ENCODE measurements at places on chromosomes 6 and 20.
A peak's percentile ranks its signal among the peaks of the same experiment; 100 is the strongest.

DNA sequence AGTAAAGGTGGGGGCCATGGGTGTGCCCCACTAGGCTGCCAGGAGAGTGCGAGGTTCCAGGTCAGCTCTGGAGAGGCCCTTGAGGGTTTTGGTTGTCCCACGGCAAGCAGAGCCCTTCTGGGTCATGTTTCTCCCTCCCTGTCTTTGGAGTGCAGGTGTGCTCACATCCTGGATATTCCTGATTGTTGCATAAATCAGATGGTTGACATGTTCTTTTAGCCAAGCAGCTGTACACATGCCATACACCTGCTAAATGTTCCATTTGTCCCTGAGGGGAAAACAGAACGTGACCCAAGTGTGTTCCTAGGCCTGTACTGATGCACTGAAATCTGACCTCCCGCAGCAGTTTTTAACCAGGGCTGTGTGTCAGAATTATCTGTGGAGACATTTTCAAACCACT, 77.5 kb upstream of the BEND3 start:
- no peak for DNase-seq

DNA sequence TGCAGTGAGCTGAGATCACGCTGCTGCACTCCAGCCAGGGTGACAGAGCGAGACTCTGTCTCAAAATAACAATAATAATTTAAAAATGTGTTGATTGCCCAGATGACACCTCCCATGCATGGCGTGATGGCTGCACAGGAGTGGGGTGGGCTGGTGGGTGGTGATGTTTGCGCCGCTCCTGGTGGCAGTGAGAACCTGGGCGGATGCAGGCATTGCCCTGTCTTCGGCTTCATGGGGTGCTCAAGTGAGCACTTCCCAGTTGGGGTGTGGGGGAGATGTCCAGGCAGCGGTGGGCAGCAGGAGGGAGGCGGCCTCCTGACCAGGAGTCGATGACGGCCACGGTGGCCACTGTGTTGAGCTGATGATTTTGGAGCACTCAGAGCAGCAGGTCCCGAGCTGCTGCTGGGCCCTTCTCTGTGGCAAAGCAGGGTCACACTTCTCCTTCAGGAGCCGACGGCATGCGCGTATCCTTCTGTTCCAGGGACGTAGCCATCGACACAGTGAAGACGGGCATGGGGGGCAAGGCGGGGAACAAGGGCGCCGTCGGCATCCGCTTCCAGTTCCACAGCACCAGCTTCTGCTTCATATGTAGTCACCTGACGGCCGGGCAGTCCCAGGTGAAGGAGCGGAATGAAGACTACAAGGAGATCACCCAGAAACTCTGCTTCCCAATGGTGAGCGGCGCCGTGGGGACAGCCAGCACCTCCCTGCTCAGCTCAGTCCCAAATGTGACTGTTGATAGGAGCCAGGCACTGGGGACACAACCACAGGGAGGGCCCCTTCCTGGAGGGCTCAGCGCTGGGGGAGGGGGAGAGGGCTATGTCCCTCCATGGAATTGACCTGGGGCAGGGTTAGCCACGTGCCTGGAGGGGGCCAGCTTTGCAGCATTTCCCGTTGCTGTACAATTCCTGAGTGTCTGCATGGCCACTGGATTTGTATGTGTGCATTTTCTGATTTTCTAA, 89.7 kb downstream of the SYNJ2 start:
- no peak for DNase-seq

DNA sequence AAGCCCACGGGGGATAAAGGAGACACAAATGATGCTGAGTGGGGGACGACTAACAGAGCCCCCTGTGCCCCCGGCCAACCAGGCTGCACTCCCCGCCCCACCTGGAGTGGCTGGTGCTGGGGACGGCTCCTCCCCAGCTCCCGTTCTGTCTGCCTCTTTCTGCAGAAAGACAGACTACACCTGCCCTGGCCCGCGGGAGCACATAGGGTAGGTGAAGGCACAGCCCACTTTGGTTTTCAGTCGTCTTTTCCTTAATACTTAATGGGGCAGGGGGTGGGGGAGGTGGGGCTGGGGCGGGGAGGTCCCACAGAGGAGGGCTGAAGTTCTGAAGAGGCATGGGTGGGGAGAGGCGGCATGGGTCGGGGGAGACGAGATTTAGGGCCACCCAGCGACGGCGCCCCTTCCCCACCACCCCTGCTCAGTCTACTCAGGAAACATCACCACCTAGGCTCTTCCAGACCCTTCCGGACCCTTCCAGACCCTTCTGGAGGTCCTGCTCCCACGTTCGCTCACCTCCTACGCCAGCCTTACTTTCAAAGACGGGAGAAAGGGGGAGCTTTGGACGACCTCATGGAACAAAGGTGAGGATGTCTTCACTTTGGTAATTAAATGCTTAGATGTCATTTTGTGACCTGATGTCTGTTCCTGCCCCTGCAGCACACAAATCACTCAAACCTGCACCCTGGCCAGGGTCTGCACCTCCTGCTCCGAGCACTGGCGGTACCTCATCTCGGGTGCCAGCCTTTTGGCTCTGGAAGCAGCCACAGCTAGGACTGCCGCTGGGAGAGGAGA, 21.2 kb upstream of the FRMD1 start:
- no peak for DNase-seq

- DNase-seq: no peak
Observed at GRCh38 chr6:47724300-47724699, 25.9 kb downstream of the ADGRF4 start.

DNA sequence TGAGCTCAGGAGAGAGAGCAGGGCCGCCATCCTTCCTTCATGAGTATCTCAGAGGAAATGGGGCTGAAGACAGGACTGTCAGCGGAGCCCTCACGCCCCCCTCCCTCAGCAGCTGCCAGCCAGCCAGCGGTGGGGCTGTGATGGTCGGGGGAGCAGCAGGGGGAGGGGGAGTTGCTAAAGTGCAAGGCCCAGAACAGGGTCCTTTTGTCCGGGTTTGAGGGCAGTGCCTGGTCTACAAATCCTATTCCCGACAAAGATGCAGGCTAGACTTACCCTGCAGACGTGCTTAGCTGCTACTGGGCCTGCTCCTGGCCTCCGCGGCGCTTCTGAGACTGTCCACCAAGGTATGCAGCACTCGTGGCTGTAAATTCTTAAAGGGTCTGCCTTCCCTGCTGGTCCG, 593.4 kb upstream of the CDH4 start:
- no peak for DNase-seq

- DNase-seq: no peak
Observed at GRCh38 chr20:5080384-5080877, 39.3 kb downstream of the PCNA start.

DNA sequence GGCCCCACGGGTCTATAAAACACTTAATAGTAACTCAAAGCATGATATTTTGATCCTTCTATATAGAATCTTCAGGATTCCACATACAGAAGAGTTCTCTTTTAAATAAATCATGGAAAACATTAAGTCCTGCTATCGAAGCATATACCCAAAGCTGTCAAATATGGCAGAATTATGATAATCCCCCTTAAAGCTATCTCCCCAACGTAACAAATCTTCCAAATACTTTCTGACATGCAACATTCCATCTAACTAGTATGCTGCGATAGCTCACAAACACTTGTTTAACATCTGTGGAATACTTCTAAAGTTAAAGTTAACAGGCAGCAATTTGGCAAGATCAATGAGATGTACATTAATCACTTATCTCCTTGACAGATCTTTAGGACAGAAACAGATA, 371.0 kb upstream of the RUNX2 start:
- DNase-seq: no peak

GRCh38 chr6:73566954-73567591, 46.2 kb upstream of the EEF1A1 start:
- DNase-seq: no peak

- DNase-seq: no peak
Observed at GRCh38 chr6:131210469-131210868, 75.2 kb downstream of the AKAP7 start.

GRCh38 chr6:6723921-6724538, 135.5 kb downstream of the LY86 start:
- DNase-seq: no peak

DNA sequence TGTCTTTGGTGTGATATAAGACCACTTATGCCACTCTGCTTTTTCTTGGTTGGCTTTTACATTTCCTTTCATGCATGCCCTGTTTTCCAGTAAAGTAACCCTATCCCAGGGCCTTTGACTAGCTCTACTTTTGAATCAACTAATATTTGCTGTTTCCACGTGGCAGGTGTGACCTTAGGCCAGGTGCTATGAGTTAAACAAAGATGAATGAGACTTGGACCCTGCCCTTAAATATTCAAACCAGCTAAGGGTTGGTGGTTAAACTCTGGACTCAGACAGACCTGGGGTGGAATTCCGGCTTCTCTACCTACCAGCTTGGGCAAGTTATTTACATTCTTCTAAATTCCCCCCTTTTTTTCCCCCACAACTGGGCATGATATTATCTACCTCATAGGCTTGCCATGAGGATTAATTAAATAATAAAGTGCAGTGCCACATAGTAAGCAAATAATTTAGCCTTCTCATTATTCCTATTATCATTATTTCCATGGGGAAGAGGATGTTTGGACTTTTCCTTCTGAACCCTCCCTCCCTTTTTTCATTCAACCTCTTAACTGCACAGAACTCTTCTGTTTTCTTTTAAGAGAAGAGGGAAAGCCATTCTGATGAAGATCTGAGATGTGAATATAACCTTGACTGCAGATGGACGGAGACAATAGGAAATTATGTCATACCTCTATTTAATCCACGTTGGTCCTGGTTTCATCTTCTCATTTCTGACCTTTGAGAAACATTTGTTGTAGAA, 143.6 kb upstream of the TNFAIP3 start:
- DNase-seq: no peak

DNA sequence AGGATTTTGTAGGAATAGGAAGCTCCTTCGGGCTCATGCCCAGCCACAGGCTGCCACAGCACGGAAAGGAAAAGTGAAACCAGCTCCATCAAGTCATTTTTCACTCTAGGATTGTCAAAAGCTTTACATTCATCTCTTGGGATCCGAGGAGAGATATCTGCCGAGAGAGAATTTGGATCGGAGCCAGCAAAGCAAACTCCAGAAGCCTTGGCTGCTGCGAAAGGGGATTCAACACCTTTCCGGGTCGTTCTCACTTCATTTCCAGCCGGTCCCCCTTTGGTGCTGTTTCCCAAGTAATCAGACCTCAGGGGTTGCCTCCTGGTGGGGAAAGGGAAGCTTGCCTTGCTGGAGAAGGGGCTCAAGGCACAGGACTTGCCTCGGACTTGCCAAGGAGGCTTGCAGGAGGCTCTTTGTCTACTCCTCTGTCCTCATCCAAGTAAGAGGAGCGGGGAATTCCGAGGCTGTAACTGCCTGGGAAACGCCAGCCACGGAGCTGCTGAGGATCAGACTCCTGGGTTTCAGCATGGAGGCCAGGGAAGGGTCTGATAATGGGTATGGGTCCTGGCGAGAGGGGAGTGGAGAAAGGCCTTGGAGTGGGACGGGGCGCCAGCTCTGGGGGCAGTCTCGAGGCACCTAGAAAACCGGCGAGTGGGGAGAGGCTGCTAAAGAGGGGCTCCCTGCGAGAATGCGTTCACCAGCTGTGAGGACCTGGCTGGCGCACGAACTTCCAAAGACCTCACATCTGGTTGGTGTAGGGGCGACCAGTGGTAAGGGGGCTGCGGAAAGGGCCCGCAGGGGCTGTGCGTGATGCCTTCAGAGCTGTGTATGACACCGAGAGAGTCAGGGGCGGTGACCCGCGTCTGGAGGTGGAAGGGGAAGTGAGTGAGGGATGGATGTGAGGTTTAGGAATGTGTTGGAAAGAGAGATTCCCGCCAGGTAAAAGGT, 702 bp downstream of the ETV7 start:
- no peak for DNase-seq

GRCh38 chr20:43529051-43529450, 21.6 kb downstream of the L3MBTL1 start:
- no peak for DNase-seq

DNA sequence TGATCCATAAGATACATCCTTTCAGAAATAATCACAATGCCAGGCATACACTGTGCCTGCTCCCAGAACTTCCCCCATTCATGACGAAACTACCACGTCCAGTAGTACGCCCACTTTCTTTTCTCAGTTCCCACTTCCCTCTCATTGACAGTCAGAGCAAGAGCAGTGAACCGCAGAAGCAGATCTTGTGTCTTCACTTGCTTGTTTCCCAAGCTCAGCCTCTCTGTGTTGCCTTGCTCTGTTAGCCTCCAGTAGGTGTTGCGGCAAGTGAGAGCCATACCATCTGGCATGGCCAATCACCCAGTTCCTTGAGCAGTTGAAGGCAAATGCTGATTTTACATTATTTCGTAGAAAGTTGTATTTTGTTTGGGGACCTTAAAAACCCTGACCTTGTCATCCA, 11.7 kb downstream of the UST start:
- DNase-seq: no peak

- peak; percentile 27 for DNase-seq
Observed at GRCh38 chr6:35141007-35141655, at the start of gene TCP11. Gene TCP11 (minus strand): TSS chr6:35141339. CDS start chr6:35140870, 469 bp downstream.

DNA sequence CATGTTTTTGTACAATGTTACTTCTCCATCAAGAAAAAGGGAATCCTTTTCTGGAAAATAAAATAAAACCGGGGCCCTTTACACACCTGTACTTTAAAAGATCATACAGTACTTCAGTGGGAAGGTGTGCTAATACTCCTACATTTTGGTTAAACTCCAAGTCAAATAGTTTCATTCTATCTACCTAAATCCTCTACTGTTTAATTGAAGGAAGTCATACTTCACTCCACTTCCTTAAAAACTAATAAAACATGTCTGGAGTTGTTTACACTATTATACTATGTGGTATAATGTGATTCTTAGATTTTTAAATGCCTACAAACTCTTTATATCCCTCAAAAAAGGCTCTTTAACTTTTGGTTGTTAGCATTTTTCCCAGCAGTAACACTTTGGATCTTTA, 18.6 kb upstream of the HBS1L start:
- no peak for DNase-seq

DNA sequence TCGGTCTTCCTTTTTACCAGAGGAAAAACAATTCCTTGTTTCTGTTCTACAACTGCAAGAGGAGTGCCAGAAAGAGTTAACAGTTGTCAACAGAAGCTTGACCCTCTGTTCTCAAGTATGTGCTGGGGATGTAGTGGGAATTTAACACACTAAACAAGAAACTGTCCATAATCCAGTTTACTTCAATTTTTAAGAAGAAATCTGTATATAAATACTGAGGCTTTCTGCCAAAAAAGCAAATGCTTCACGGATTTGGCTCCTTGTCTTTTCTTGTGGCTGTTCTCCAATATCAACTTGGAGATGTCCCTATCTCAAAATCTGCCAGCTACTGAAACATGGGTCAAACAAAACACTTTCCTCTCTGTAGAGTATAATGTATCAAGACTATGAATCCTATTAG, 26.8 kb downstream of the REV3L start:
- no peak for DNase-seq

GRCh38 chr6:12761376-12762115, 45.0 kb downstream of the PHACTR1 start:
- no peak for DNase-seq
